Nephron progenitor cell (in vitro differentiated cells): ENCODE measurements at places on chromosomes 11 and 22.

DNA sequence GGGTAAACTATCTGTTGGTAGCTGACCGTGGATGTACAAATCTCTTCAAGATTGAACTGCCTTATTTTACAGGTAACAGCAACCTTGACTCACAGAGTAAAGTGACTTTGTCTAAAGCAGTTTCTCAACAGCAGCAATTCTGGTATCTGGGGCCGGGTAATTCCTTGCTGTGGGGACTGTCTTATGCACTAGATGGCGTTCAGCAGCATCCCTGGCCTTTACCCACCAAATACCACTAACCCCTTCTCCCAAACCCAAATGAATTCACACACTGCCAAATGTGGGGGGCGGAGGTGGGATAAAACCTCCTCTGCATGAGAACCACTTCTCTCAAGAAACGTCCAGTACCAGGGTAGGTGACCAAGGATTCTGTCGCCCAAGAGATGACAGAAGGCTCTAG, 1.7 kb upstream of the INCENP start:
- no peak for DNase-seq

DNA sequence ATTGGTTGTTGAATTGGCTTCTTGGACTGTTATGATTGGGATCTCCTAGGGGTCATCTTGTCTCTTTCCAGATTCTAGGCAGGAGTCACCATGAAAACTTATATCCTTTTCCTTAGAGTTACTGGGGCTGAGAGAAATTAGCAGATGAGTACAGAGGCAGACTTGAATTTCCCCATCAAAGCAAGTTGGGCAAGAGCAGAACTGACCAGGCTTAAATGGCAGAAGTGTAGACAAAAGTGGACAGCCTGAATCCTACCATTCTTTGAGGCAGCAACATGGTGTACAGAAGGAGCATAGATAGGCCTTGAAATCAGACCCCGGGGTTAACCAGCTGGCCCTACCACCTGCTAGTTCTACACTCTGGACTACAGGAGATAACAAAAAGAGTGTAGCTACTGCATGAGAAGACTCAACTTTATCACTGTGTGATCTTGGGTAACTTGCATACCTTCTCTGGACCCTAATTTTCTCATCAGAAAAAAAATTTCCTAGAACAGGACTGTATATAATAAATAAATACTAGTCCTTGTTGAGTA, 427.4 kb upstream of the CADM1 start:
- DNase-seq = no peak

DNA sequence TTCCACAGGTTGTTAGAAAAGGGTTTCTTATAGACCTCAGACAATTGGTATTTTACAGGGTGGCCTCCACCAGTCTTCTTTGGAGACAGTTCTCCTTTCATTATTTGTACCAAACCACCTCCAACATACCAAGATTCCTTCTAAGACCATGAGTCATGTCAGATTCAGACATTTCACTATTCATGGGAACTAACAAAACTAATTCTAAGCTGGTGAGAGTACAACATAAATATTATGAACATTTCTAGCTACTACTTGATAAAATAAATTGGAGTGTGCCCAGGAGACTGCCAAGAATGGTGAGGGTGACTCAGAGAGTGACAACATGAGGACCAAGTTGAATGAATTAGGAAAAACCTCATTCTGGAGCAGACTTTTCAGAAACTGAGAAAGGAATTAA, 494.6 kb upstream of the LRRC4C start:
- no peak for DNase-seq

DNA sequence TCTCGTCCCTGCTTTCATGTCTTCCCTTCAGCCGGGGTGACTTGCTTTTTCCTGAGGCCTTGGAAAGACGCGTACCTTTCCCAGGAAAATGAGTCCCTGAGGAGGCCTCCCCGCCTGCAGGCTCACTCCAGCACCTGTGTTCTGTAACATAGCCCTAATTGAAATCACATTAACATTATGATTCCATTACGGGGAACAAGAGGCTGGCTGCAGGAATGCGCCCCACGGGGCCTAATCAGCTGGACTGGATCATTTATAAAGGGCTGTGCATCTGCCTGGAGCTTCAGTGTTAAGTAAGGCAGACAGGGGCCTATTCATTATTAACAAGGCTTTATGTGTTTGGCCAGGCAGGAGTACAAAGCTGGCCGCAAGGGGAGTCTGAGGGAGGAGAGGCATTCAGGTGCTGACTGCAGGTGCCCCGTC, 41.9 kb upstream of the TSPAN18 start:
- no peak for DNase-seq

- no peak for DNase-seq
Observed at GRCh38 chr22:45760682-45761081, 89.0 kb downstream of the ATXN10 start.

GRCh38 chr22:49838771-49839717, 11.4 kb upstream of the BRD1 start:
- peak; percentile 25 for DNase-seq

DNA sequence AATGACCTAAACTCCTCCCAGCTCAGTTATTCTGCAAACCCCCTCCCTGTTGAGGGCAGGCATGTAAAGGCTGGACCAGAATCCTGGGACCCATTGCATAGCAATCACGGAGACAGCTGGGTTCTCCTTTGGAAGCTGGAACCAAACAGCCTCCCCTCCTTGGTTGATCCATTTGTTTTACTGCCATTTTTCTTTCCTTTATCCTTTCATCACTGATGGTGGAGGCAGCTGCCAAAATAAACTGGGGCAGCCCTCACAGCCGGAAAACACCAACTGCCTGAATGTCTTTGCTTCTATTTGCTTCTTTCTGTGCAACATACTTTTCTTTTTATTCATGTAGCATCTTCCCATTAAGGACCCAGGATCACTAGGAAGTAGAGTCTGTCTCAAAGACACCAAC, 150.0 kb upstream of the SYT13 start:
- DNase-seq = no peak

- peak; percentile 79 for DNase-seq
Observed at GRCh38 chr11:8033305-8034105, 46.4 kb downstream of the EIF3F start.

DNA sequence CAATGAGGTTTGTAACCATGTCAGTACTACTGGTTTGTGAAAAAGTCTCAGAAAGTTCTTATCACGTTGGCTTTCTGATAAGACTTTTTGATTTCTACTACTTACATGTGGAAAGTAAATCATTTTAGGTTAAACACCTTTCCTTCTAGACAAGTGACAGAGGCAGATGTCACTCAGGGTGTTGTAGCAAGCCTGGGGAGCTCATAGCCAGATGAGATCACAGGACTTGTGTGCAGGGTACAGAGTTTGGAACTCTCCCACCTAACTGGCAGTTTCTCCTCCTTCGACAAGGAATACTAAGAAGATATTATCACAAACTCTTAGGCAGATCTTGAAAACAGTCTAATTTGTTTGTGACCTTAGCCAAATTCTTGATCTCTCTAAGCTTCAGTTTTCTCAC, 49.4 kb upstream of the PICALM start:
- no peak for DNase-seq

GRCh38 chr11:114617157-114618124, 21.9 kb upstream of the NXPE4 start:
- DNase-seq = no peak

DNA sequence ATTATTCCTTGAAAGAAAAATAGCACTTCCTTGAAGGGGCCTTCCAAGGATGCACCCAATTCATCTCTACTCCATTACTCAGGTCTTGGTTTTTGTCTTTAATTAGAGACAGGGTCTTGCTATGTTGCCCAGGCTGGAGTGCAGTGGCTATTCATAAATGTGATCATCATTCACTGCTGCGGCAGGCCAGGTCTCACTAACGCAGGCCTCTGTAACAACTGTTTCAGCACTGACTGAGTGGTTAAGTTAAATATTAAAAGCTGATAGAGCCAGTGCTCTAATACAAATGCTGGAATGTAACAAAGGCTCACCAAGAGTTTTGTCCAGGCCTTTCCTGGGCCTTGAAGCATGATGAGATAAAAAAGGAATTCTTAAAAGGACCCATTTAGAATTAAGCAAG, 61.4 kb upstream of the GNAZ start:
- DNase-seq = no peak

- DNase-seq = no peak
Observed at GRCh38 chr11:34641456-34641855, 20.6 kb downstream of the EHF start.

- DNase-seq = no peak
Observed at GRCh38 chr22:50528682-50529415, 963 bp downstream of the TYMP start.

- DNase-seq = no peak
Observed at GRCh38 chr22:19097518-19097917, 24.7 kb downstream of the DGCR2 start.

DNA sequence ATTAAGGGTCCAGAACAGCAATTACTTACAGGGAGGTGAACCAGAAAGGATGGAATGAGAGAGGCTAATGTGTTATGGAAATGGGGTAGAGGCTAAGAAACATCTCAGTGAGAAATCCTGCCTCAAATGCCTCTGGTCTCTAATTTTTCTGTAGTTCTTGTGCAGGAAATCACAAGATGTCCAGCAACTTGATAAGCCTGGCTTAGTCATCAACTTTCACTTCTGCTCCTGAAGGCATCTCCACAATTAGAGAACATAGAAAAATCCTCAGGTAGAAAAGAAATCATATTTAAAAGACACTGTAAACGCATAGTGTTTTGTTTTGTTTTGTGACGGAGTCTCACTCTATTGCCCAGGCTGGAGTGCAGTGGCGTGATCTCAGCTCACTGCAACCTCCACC, 18.7 kb downstream of the MRGPRX4 start:
- no peak for DNase-seq

GRCh38 chr11:36750349-36750748, 152.3 kb upstream of the RAG2 start:
- DNase-seq = no peak

DNA sequence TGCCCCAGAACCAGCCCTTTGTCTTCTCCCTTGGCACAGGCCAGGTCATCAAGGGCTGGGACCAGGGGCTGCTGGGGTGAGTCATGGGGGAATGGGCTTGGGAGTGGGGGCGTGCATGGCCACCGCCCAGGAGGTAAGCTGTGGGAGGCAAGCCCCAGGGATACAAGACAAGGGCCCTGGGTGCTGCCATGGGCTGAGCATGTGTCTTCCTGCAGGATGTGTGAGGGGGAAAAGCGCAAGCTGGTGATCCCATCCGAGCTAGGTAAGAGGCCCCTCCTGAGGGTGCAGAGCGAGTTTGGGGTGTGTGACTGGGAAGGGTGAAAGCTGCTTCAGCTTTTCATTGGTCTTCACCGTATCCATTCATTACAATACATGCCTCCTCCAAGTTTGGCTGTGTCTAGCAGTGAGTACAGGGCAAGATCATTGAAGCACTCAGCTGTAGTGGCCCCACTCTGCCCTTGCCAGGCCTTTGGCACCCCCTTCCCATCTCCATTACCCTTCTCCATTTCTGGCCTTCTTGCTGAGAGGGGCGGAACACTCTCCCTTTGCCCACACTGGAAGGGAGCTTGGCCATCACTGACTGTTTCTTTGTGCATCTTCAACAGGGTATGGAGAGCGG, 2.5 kb downstream of the FKBP2 start:
- DNase-seq = no peak

DNA sequence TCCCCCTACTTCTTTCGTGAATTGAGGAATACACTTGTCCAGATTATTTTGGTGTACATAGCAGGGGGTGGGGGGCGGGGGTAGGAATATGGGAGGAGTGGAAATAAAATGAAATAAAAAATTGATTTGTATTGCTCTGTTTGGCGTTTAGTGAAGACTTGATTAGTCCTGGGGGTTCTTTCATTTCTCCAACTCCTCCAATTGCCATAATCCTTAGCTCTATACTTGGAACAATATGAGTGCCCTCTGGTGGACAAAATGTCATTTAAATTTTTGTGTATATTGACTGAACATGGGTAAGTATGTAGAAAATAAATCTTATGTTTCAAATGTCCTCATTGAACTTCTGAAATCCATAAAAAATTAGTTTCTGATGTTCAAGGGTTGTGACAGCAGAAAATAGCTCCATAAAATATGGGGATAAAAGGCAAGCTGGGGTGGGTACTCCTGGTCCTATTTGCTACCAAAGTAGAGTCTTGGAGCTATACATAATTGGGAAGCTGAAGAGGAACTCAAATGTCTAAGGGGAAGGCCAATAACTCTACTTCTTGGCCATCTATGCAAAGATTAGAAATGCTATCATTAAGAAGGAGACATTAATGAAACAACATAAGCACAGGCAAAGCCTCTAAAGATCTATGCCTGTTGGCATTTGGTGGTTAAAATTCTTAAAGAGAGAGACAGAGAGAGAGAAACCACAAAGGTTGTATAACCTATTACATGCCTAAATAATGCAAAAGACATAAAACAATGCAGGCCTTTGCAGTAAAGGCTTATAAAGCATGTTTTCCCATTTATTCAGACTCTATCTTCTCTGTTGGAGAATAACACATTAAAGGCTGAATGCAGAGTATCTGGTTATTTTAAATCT, 421.6 kb downstream of the METTL15 start:
- DNase-seq = peak; percentile 4

DNA sequence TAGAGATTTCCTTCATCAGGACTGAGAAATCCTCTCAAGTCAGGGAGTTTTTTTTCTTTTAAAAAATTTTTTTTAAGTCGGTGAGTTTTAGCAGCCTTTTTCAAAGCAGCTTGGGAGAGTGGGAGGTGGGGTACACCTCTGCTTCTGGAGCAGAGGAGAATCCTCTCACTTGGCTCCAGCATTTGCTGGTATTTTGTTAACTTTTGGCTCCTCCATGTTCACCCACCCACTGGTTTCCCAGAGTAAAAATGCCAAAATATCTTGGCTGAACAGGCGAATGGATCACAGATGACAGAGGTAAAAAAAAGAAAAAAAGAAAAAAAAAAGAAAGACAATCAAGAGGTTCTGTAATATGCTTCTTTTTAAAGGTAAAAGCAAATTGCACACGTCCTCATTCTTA, 68.0 kb downstream of the GAB2 start:
- DNase-seq = no peak

DNA sequence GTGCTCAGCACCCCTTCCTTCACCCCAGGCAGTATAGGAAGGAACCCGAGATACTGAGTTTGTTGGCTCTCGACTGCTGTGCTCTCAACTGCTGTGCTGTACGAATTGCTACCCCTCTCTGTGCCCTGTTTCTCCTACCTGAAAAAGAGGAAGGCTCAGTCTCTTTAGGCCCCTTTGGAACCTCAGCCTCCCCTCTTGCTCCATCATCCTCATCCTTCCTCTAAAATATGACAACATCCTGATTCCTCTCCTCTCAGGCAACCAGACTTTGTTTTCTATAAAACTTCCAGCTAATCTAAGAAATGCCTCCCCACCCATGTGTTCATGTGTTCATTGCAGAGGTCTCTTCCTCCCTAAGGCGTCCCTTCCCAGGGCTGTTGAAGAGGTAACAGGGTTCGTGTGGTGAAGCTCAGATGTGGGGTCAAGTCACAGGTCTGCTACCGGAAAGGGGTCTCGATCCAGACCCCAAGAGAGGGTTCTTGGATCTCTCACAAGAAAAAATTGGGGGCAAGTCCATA, 35.5 kb upstream of the CD82 start:
- no peak for DNase-seq

DNA sequence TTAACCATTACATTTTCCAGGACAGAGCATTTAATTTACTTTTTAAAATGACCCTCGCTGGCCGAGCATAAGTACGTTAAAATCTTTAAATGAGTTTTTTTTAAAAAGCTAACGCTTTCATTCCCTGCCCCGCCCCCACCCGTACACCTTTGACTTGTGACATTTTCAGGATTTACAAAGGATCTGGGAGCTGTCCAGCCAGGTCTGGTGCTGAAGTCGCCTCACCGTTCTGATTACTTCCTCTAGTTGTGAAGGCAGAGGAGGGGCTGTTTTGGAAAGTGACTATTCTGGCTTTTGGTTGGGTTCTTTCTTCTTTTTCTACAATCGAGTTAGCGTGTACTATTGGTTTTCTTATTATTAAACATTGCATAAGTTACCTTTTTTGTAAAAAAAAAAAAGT, 2.9 kb downstream of the C11orf87 start:
- DNase-seq = peak; percentile 88

GRCh38 chr22:48927591-48927990, 900.1 kb downstream of the BRD1 start:
- no peak for DNase-seq
